ENCODE measurements at places on chromosomes 11 and 22. TPM values are rescaled to one million over a fixed set of nuclear protein-coding genes. Genes with fewer than 3 reads are reported as not detected.

GRCh38 chr11:15494740-15495139 is 380.0 kb downstream of the INSC start:
- DNase-seq = no peak

DNA sequence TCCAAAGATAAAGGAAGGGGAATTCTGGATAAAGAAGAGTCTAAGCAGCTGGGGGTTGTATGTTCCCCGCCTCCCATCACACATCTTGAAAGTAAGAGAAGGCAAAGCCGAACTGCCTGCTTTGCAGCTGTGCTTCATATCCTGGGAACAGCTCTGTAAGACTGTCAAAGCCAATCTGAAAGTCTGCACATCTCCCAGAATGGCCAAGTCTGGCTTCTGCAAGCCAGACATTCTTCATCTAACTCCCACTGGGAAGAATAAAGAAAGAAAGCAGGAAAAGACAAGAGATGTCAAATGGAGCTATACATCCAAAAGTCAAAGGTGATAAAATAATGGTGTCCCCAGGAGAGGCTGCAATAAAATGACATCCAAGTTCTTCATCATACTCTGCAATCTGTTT is 15.4 kb downstream of the MORC2 start:
- no peak for DNase-seq

- no peak for DNase-seq
Measured at GRCh38 chr11:125770583-125770982, 8.0 kb downstream of the PATE2 start.

GRCh38 chr11:34274712-34275398 is 83.0 kb downstream of the ABTB2 start:
- DNase-seq = peak; percentile 15

Gene TNNT3
- total RNA-seq = 2.3 TPM

Gene OR10D3
- total RNA-seq = not detected

Gene PLAAT2
- not detected for total RNA-seq

Gene JAML
- not detected for total RNA-seq

Data from SJCRH30 (cell line).